ENCODE measurements at places on chromosomes 7 and 10. TPM values are rescaled to one million over a fixed set of nuclear protein-coding genes. Genes with fewer than 3 reads are reported as not detected.

DNA sequence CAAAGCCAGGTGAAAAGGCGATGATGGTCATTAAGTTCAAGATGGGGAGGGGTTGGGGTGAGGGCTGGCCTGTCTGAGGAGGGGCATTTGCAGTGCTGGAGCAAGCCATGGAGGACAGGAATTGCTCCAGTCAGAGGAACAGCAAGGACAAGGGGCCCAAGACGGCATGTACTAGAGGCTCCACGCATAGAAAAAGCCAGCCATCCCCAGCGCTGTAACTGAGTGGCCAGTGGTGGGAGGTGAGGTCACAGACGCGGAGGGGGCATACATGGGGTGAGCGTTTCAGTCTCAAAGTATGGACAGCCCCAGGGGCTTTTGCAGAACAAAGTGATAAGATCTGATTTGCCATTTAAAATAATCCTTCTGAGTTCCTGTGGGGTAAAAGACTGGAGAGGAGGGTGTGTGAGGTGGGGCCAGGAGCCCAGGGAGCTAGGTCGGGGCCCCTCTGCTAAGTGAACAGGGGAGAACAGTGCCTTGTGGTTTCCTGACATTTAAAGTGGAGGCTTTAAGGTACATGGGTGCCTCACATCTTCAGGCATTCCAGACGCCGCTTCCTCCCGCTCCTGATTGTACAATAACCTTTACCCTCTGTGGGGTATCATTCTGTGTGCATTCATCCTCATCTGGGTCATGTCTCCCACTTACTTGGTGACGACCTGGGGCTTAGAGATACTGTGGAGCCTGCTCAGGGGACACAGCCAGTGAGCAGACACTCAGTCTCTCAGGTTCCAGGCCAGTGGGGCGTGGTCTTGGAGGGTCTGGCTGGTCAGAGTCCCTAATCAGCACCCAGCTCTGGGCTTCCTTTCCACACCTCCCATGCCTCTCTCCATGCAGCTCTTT, 105.6 kb upstream of the GPR26 start:
- DNase-seq, result no peak

- DNase-seq, result no peak
Observed at GRCh38 chr7:102189756-102190155, 96.9 kb upstream of the SH2B2 start.

Gene COL17A1
- 0.23 TPM for total RNA-seq

GRCh38 chr10:66747451-66747850, 178.4 kb upstream of the LRRTM3 start:
- no peak for DNase-seq

- DNase-seq, result no peak
Observed at GRCh38 chr7:105826143-105826542, 50.3 kb downstream of the ATXN7L1 start.

DNA sequence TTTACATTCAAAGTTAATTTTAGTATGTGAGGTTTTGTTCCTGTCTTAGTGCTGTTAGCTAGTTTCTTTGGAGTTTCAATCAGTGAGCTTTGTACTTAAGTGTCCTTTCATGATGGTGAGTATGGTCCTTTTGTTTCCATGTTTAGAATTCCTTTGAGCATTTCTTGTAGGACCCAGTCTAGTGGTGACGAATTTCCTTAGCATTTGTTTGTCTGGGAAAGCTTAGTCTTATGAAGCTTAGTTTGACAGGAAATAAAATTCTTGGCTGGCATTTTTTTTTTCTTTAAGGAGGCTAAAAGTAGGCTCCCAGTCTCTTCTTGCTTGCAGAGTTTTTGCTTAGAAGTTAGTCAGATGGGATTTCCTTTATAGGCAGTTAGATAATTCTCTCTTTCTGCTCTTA, 209.2 kb upstream of the SEMA3C start:
- DNase-seq, result no peak

DNA sequence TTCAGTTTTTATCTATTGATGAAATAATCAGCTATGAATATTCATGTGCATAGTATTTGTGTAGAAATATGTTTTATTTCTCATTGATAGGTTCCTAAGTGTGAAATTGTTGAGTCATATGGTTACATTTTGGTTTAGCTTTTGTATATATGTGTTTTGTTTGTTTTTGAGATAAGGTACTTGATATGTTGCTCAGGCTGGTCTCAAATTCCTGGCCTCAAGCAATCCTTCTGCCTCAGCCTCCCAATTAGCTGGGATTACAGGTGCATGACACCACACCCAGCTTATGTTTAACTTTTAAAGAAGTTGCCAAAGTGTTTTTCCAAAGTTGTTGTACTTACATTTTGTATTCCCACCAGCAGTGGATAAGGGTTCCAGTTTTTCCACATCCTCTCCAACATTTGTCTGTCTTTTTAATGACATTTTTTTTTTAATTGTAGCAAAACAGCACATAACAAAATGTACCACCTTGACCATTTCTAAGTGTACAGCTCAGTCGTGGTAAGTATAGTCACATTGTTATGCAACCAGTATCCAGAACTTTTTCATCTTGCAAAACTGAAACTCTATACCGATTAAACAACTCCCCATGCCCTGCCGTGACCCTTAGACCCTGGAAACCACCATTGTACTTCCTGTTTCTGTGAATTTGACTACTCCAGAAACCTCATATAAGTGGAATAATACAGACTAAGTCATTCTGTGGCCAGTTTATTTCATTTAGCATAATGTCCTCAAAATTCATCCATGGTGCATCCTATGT, 12.6 kb upstream of the UBE2D1 start:
- no peak for DNase-seq

DNA sequence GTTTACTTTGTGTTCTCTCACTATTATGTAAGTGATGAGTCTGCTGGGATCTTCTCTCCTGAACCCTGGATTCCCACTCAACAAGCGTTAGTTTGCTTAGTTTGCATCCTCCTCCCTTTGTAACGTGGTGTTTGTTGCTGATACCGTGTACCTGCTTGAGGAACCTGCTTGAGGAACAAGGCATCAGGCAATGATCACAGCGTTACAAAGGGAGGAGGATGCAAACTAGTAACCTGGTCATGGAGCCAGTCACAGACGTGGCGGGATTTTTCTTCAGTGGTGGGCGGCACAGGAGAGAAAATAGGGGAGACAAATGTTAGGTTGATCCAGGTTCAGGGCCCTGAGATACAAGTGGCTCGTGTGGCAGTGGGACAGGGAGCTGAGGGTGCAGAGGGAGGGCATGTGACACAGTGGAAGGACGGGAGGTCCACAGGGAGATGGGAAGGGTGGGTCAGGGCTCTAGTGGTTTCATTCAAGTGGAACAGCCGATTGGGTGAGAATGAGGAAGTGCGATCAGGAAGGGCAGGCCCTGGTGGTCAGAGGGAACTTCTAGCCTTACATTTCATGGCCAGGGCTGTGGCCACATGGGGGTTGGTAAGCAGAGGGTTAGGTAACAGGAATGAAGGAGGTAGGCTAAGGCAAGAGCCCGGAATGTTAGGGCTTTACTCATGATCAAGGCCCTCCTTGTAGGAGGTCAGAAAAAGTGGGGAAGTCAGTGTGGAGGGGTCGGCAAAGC, 38.0 kb downstream of the SNX10 start:
- DNase-seq, result no peak

DNA sequence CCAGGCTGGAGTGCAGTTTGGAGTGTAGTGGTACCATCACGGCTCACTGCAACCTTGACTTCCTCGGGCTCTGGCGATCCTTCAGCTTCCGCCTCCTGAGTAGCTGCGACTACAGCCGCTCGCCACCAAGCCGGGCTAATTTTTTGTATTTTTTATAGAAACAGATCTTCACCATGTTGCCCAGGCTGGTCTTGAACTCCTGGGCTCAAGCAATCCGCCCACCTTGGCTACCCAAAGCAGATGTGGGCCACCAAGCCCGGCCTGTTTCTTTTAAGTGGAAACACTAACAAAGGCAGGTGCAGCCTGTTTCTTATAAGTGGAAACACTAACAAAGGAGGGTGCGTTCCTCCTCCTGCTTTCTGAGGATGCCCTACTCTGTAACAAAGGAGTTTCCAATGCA, 18.2 kb downstream of the PRF1 start:
- no peak for DNase-seq

Gene SPDYE2
- total RNA-seq, result not detected
